ENCODE measurements at places on chromosomes 3 and 15.

- no peak for DNase-seq
These were observed 98.9 kb downstream of the UACA start for GRCh38 chr15:70664494-70664893.

- DNase-seq = peak; percentile 87
These were observed 70.4 kb downstream of the KLF13 start for GRCh38 chr15:31396881-31397560.

DNA sequence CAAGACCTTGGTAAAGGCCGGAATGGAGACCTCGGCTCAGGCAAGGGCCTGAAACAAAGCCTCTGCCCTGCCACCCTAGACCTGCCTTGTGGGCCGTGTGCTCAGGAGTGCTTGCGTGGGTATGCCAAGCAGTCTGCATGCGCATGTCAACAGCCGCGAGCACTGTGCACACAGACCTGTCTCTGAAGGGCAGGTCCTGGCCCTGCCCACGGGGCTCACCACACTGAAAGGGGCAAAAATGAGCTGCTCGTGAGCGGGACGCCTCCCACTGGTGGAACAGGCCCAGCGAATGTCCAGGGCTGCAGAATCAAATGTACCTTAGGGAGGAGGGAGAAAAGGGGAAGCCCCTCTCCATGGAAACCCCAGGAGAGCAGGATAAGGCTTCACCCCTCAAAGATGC lies 44.3 kb upstream of the FGD5 start:
- DNase-seq = no peak

GRCh38 chr15:80580106-80580505 lies 115.0 kb upstream of the ABHD17C start:
- no peak for DNase-seq

GRCh38 chr15:48363474-48363873 lies 32.2 kb downstream of the DUT start:
- DNase-seq = no peak

GRCh38 chr15:91555312-91555711 lies 298.2 kb upstream of the SLCO3A1 start:
- peak; percentile 31 for DNase-seq

DNA sequence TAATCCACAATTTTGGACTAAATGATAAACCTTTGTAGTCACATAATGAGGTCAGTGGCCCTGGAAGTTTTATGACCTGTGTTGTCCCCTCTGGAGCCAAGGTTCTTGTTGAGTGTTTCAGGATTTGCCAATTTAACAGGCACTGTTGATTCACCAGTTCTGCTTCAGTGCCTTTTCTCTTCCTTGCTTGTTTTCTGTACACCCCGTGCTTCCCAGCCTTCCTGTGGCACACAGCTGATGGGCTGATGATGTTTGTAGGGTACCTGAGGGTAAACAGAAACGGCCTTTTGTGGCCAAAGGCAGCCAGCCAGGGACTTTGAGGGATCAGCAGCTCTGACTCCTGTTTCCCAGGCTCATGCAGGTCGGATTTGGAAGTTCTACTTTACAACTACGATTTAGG lies 13.3 kb downstream of the GYG1 start:
- DNase-seq = no peak

DNA sequence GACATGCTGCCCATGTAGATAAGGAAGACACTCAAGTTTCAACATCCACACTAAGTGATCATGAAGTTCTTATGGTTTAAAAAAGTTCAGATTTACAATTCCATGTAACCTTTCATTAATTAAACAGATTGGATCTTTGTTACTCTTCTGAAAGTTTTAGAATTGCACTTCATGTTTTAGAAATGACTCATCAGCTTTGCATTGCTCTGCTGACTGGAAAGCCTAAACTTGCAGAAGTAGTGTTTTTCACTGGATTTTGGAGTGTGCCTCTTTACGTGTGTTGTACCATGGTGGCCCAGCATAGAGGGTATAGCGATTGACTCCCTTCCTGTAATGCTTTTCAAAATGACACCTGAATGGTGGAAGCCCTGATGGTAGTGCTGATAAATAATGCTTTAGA lies 157.9 kb downstream of the BBX start:
- DNase-seq = no peak

- DNase-seq = no peak
These were observed 85.6 kb downstream of the LPP start for GRCh38 chr3:188239577-188239976.

- DNase-seq = no peak
These were observed 194.1 kb downstream of the ROBO2 start for GRCh38 chr3:77234004-77234403.

GRCh38 chr3:159907828-159908227 lies 80.8 kb upstream of the IL12A start:
- no peak for DNase-seq

- no peak for DNase-seq
These were observed 155.6 kb upstream of the HES1 start for GRCh38 chr3:193980326-193980725.

GRCh38 chr15:99076109-99076508 lies 28.8 kb upstream of the SYNM start:
- no peak for DNase-seq

- DNase-seq = no peak
These were observed 35.7 kb upstream of the RHO start for GRCh38 chr3:129492691-129493090.

DNA sequence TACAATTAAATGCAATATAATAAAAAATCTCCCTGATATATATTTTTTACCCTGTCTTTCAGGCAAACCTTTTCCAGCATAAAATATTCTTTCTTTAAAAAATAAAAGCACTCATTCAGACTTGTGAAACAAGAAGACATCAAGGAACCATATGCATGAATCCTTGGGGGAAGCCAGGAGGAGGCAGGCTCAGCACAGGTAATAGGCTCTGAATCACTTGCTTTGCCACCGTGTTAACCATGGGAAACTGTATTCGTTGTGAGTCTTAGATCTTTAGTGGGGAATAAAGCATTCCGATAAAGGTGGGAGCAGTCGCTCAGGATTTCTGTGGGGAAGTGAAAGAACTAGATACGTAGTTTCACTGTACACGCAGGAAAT lies 42.4 kb downstream of the FBN1 start:
- no peak for DNase-seq

Data from SW480 (cell line).